ENCODE measurements at places on chromosomes 6 and 20.

- no peak for DNase-seq
These were observed 55.0 kb downstream of the NOX3 start for GRCh38 chr6:155400654-155400965.

DNA sequence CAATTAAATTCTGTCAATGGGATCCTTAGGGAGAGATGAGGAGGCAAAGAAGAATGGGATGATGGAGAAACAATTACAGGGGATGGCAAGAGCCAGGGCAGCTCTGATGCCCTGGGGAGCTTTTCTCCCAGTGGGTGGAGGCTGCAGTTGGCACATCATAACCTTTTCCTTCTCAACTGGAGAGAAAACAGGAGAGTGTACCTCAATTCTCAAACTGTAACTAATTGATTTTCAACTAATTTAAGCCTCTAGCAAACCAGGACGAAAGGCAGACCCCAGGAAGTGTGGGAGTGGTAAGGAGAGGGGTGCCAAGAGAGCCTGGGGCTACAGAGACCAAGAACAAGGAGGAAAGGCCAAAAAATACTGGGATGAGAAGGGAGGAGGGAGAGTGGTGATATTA, 5.7 kb downstream of the BMP5 start:
- no peak for DNase-seq

GRCh38 chr20:44552050-44552449, 30.2 kb upstream of the SERINC3 start:
- no peak for DNase-seq

DNA sequence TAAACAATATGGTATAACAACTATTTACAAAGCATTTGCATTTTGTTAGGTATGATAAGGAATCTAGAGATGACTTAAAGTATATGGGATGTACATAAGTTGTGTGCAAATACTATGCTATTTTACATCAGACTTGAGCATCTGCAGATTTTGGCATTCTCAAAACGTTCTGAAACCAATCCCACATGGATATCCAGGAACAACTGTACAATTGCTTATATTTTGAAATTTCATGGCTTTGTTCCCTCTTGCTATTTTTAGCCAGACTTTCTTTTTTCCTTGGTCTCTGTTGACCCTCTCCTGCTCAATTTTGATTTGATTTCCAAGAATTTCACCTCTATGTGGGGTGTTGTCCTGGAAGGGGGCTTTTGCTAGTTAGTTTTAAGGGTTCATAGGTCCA, 32.9 kb upstream of the UST start:
- no peak for DNase-seq

DNA sequence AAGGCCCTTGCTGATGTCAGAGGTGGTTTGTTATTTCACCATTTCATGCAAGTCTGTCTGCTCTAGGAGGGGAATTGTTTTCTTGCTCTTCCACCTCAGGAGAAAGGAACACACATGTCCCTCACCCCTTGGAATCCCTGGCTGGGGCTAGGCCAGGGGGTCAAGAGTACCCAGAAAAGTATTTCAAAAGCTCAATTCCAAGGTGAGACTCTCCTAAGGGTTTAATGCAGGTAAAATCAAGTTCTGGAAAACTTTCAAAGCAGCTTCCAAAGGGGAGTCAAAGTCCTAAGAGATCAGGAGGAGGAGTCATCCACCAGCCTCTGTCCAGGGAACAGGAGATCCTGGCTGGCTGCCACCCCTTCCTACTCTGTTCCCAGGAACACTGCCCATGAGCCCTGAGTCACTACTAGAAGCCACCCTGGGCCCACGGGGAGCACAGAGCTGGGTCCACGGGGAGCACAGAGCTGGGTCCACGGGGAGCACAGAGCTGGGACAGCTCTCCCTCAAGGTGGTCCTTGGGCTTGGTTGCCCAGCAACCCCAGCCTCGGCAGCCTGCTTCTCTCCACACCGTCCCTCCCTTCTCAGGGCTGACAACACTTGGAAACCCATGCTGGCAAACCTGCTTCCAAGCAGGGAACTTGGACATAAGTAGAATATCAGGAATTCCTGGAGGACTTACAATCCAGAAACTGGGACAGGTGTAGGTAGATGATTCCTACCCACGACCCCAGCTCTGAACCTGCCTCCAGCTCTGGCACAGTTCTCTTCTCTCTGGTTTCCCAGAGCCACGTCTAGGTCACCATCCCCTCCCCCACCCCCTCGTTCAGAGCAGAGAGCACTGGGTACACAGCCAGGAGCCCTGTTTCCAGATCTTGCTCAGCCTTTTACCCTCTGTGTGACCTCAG, 35.3 kb upstream of the CDKN1A start:
- no peak for DNase-seq

GRCh38 chr6:150719831-150720230, 120.1 kb downstream of the PLEKHG1 start:
- no peak for DNase-seq

GRCh38 chr6:158894193-158894592, 75.0 kb upstream of the EZR start:
- DNase-seq: no peak

DNA sequence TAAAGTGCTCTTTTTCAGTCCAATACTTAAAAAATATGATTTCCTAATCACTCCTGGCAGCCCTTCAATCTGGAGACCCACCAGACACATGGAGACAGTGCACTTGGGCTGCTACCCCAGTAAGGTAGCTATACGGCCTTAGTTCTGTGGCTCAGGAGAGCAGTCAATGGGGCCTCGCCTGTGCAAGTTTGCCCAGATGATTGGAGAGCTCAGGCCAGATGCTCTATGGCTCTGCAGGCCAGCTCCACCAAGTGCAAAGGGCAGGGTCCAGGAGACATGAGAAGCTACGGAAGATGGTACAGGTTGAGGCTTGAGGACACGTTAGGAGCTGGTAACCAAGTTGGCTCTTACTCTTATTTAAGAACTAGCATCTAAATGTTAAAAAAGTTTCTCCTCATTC, 30.7 kb downstream of the STK38 start:
- no peak for DNase-seq

DNA sequence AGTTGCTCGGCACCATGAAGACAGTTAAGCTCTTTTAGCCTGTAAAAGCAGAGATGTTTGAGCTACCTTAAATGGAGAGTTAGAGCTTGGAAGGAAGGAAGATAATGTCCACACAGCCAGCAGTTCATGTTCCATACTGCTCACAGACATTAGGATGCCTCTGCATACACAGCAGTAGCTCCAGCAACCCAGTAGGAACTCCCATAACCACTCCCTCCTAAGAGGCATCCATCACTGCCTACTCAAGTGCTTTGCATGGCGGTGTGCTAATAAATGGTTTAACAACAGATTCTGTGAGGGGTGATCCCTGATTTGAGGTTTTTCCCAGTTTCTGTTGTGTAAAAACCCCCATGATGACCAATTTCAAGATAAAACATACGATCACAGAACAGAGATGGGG, 286.4 kb downstream of the HACE1 start:
- DNase-seq: no peak

DNA sequence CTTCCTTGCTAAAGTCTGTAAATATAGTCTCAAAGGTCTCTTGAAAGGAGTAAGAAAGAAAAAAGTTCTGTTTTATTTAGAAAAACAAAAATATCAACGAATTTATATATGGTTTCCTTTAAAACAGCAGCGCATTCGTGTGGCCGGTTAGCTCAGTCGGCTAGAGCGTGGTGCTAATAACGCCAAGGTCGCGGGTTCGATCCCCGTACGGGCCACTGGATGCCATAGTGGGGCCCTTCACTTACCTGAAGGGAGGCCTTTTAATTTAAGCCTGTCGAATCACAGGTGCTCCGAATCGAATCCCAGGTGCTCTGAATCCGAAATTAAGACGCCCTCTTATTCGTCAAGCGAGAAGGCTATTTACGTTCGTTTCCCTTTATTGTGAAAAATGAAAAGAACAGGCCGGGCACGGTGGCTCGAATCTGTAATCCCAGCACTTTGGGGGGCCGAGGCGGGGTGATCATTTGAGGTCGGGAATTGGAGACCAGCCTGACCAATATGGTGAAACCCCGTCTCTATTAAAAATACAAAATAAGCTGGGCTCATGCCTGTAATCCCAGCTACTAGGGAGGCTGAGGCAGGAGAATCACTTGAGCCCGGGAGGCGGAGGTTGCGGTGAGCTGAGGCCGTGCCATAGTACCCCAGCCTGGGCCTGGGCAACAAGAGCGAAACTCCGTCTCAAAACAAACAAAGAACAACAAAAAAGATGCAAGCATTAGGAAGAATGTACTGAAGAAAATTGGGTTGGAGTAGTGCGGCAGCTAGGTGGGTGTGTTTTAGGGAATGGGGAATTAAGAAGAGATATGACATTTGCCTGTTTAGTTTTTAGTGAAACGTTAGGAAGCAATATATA, 195.8 kb upstream of the ZNF184 start:
- DNase-seq: no peak

GRCh38 chr20:60257671-60258070, 299.4 kb downstream of the CDH26 start:
- DNase-seq: no peak

DNA sequence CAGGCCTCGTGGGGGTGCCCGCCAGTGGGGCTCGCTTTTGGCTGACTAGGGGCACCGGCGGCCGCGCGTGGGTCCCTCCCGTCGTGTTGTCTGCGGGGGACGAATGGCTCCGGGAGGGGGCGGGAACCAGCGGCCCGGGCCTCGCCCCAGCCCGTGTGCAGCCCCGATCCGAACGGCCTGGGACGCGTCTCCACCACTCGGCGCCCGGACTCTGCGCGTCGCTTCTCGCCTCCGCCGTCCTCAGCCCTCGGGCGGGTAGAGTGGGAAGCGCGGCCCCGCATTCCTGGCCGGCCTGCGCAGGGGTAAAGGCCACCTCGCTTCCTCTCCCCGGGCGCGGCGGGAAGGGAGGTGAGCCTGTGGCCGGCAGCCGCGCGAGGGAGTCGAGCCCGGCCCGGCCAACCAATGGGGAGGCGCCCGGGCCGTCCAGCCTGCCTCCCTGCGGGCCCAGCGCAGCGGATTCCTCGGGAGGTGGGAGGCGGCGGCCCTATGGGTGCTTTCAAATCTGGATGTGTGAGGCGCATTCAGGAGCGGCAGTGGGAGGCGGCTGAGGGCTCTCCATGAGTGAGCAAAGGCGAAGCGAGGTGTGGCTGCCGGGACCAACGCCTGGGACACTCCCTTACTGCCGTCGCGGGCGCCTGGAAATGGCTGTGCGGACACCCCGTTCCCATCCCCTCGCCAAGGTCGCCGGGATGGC, 1.1 kb upstream of the ZBTB46 start:
- DNase-seq: no peak

GRCh38 chr6:56524891-56525703, 117.6 kb downstream of the DST start:
- no peak for DNase-seq
